Mesendoderm (in vitro differentiated cells): ENCODE measurements at places on chromosomes 12 and 14.

DNA sequence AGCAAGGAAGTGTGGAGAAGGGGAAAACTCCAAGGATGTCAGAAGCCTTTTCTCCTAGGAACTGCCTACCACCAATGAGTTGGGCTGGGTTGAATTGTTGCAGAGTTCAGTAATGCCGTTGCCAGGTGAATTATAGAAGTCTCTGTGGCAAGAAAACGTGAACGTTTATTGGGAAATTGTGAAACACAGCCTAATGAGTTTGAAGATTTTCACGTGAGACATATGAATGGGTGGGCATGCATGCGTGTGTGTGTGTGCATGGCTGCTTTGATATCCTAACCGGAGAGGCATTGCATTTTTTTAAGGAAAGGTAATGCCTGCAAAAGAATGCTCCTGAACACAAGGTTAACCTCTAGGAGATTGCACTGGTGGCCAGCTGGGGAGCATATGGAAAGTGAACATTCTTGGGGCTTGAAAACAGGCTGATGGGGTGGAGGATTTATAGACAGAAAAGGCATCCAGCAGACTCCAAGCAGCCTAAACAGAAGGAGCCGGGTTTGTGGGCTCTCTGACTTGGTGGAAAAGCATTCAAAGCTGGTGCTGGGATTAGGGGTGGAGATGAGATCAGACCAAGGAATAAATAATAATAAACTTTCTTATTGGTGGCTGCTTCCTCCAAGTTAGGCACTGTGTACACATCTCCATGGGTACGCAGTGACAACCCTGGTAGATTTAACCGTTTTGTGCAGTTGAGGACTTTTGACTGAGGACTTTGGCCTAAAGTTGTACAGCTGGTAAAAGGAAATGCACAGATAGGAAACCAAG, 67.8 kb downstream of the NTF3 start:
- DNase-seq = no peak

- peak; percentile 15 for DNase-seq
These were observed 2.0 kb downstream of the YBX3 start for GRCh38 chr12:10720974-10721650.

- DNase-seq = no peak
These were observed 6.0 kb upstream of the HSP90AA1 start for GRCh38 chr14:102092806-102093205.

DNA sequence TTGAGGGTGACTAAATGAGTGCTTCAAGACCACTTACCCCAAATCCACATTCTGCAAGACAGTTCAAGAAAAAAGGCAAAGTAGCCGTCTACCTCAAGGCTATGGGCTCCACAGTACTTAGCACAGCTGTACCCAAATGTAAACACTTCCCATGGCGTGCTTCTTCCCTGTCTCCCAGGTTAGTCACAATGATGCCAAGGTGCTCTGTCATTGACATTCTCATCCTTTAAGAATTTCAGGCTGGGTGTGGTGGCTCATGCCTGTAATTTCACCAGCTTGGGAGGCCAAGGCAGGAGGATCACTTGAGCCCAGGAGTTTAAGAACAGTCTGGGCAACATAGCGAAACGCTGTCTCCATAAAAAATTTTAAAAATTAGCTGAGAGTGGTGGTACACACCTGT, 51.2 kb upstream of the CERS5 start:
- DNase-seq = peak; percentile 68

DNA sequence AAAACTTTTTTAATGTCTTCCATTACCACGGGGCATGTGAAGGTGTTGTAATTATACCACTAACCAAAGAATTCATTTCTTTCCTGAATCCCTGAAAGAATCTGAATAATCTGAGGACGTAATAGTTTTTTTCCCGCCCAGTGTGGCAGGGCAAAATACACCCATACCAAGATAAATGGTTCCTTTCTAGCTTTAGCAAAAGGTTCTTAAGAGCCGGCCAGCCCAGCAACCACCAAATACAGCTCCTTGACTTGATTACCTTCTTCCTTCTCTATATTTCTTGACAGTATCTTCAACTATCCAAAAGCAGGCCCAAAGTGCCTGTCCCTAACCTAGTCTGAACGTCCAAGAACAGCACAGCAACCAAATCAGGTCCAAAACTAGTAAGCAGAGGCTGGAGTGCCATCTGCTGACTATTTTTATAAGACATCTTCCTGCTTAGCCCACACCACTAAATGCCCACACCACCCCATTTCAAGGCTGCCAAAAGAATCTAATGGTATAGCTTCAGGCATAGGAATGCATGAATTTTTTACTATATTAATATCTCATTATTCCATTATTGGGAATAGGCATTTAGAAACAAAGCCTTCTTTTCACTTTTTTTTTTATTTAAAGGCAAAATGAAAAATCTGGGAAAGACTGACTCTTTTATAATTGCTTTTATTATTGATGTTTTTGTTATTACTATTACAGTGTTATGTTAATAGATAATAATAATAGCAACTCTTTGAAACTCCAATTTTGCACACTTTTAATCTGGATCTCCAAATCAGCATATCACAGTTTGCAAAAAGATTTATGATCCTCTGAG, 524.4 kb downstream of the MED13L start:
- peak; percentile 77 for DNase-seq

DNA sequence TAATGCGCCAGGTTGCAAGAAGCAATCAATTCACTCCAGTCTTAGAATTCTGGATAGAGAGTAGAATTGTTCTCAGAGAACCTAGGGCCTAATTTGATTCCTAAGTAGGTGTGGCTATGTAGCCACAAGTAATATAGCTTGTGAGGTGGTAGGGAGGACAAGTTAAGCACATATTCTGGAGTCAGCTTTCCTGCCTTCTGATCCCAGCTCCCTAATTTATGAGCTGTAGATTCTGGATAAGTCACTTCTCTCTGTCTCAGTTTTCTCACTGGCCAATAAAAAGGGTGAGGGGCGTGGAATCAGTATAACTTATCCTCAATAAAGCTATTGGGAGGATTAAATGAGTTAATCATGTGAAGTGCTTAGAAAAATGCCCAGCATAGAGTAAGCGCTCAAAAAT, 3.0 kb upstream of the SNW1 start:
- DNase-seq = no peak
